CD14-positive monocyte (primary cell): ENCODE measurements at places on chromosomes 5 and 9. TPM values are rescaled to one million over a fixed set of nuclear protein-coding genes. Genes with fewer than 3 reads are reported as not detected.
A peak's percentile ranks its signal among the peaks of the same experiment; 100 is the strongest.

CRHBP gene
- not detected for polyA plus RNA-seq

ZNF366 gene
- polyA plus RNA-seq: 0.76 TPM

FKBP15 gene
- 32.3 TPM for polyA plus RNA-seq

ZBTB43 gene
- 6.1 TPM for polyA plus RNA-seq

FAM81B gene
- not detected for polyA plus RNA-seq

SLC6A19 gene
- not detected for polyA plus RNA-seq

NEUROG1 gene
- not detected in 2 replicates for polyA plus RNA-seq

MEGF10 gene
- polyA plus RNA-seq: not detected in 2 replicates

LCP2 gene
- polyA plus RNA-seq: 52.0 TPM

SNX24 gene
- 10.6 TPM for polyA plus RNA-seq

CTNND2 gene
- not detected for polyA plus RNA-seq

AGXT2 gene
- not detected in 2 replicates for polyA plus RNA-seq

GRCh38 chr9:123495731-123496130 is 139.7 kb downstream of the CRB2 start:
- no peaks in the 10 kb centered on the region for H3K4me1 ChIP-seq
- H3K27ac ChIP-seq: no peak overlapping the region
- H3K4me3 ChIP-seq: no peak overlapping the region
- peaks cover 62% of the 10 kb centered on the region for H3K36me3 ChIP-seq
- DNase-seq: no peak

DNA sequence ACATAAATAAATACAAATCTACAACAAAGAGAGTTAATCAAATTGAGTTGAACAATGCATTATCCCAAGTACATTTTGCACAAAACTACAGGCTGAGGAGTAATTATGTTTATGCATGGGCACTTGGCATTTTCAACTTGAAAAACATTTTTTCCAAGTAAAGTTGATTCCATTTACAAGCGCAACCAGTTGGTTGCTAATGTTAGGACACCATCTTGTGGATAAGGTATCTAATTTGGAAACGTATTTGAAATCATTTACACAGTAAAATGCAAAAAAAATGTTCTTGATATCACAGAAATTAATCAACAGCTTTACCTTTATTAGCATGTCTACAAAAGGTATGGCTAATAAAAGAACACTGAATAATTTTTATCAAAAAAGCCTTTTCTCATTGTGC is 18.8 kb downstream of the FTMT start:
- no peak overlapping the region for H3K4me3 ChIP-seq
- no peaks in the 10 kb centered on the region for H3K27me3 ChIP-seq
- H3K36me3 ChIP-seq: no peaks in the 10 kb centered on the region
- no peak overlapping the region for H3K27ac ChIP-seq
- DNase-seq: no peak
- no peaks in the 10 kb centered on the region for H3K4me1 ChIP-seq

- no peak for DNase-seq
- H3K4me1 ChIP-seq: no peaks in the 10 kb centered on the region
- no peaks in the 10 kb centered on the region for H3K36me3 ChIP-seq
- no peak overlapping the region for H3K4me3 ChIP-seq
- H3K27ac ChIP-seq: no peak overlapping the region
Measured at GRCh38 chr9:89106224-89106851, 72.3 kb downstream of the SHC3 start.

GRCh38 chr5:140631831-140632365 is 1.1 kb downstream of the CD14 start:
- no peak for DNase-seq
- no peaks in the 10 kb centered on the region for H3K27me3 ChIP-seq
- H3K36me3 ChIP-seq: peaks cover 24% of the 10 kb centered on the region
- peak overlapping the region; percentile 98 for H3K4me3 ChIP-seq

GRCh38 chr9:77830618-77831285 is 182.6 kb upstream of the GNA14 start:
- no peak overlapping the region for H3K27ac ChIP-seq
- no peak for DNase-seq
- peaks cover 9% of the 10 kb centered on the region for H3K4me1 ChIP-seq
- H3K4me3 ChIP-seq: no peak overlapping the region

GRCh38 chr5:122358372-122358979 is 46.4 kb downstream of the SNCAIP start:
- DNase-seq: no peak
- no peaks in the 10 kb centered on the region for H3K4me1 ChIP-seq
- H3K4me3 ChIP-seq: no peak overlapping the region

DNA sequence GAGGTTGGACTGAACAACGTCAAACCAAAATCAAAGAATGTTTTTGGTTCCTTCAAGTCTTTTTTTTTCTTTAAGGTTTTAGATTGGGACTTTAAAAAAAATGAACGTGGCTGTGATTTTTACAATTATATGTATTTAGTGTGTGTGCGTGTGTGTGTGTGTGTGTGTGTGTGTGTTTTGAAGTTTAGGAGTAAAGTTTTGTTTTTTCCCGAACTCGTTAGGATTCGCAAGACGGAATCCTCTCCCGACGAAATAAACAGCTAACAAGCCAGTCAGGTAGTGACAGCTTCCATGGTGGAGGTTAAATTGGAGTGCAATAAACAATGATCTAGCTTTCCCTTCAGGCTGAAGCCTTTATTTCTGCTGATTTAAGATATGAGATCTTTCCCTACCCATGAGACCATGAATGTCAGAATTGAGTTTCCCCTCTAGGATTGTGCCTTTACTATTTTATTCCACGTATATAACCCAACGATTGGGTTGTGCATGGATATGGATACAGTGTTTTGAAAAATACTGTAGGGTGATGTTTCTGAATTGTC is 1.2 kb downstream of the KIAA1958 start:
- H3K4me3 ChIP-seq: peak overlapping the region; percentile 76
- peaks cover 11% of the 10 kb centered on the region for H3K4me1 ChIP-seq
- no peaks in the 10 kb centered on the region for H3K27me3 ChIP-seq
- H3K27ac ChIP-seq: no peak overlapping the region

- no peaks in the 10 kb centered on the region for H3K36me3 ChIP-seq
- H3K4me3 ChIP-seq: no peak overlapping the region
- H3K27ac ChIP-seq: no peak overlapping the region
- H3K4me1 ChIP-seq: peaks cover 4% of the 10 kb centered on the region
Measured at GRCh38 chr5:81860778-81861177, 109.9 kb upstream of the SSBP2 start.

DNA sequence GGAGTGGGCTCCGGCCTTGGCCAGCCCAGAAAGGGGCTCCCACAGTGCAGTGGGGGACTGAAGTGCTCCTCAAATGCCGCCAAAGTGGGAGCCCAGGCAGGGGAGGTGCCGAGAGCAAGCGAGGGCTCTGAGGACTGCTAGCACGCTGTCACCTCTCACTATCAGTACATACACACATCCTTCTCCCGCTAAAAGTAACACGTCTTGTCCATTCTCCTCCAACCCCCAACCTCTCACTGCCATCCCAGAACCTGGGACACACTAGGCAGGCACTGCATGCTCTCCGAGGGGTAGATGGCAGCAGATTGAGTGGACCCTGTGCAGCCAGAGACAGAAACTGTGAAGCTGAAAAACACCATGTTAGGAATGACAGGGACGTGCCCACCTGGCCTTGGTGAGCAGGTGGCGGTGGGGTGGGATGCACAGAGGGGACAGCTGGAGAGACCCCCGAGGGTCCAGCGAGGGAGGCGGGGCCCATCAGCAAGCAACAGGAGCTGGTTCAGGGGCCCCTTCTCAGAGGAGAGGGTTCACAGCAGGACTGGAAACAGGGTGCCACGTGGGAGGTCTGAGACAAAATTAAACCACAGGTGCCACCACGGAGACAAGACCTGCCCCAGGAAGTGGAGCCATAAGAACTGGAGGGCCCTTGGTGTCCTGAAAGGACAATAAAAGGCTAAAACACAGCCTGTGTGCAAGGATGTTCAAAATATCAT is 16.9 kb downstream of the SEMA4D start:
- no peaks in the 10 kb centered on the region for H3K27me3 ChIP-seq
- no peak overlapping the region for H3K27ac ChIP-seq
- H3K4me1 ChIP-seq: peaks cover 48% of the 10 kb centered on the region
- peaks cover 42% of the 10 kb centered on the region for H3K36me3 ChIP-seq

DNA sequence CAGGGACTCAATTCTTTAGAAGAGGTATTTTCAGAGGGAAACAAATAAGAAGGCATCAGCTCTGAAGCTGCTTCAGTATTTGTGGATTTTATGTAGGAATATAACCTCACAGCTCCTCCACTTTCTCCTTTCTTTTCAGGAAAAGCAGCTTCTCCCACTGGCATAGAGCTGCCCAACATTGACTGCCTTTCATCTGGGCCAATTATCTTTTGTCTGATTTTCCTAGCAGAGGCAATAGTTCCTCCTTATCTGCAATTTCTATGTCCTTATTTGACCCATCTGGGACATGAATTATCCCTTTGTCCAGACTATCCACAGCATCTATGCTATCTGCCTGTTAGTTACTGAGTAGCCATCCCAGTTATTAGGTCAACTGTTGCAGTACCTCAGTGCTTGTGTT is 1671.2 kb upstream of the ACO1 start:
- no peak overlapping the region for H3K4me3 ChIP-seq
- H3K4me1 ChIP-seq: no peaks in the 10 kb centered on the region
- no peaks in the 10 kb centered on the region for H3K27me3 ChIP-seq

DNA sequence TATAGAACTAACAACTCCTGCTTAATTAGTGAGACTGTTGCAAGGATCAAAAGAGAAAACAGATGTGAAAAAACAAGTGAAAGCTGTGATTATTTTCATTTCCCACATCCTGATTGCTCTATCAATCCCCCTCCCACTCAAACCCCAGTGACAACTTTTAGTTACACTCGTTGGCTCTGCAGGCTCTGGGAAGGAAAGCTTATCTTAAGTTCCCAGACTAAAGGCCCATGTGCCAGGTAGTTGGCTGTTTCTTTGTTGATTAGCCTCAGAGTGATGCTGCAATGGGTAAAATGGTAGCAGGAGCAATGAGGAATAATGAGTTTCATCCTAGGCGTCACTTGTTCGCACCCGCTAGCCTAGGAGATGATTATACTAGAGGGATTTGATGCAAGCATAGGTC is 133.3 kb upstream of the IFNE start:
- H3K27me3 ChIP-seq: peaks cover 4% of the 10 kb centered on the region
- H3K27ac ChIP-seq: no peak overlapping the region
- no peaks in the 10 kb centered on the region for H3K36me3 ChIP-seq
- no peak overlapping the region for H3K4me3 ChIP-seq
- no peaks in the 10 kb centered on the region for H3K4me1 ChIP-seq
- DNase-seq: no peak

DNA sequence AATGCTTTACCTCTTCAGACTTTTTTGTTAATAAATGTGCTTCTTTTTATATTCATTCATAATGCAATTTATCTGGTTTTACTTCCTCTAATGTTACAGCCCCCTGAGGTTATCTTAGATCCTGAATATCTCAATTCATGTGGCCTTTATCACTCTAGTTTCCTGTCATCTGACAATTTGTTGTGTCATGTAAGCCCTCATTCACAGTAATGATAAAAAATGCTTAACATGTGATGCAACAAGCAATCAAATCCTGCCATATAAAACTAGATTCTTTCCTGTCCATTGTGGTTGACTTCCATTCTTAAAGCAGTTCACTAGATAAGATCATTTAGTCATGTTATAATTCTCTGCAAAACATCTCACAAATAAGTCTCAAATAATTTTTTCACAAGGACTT is 991.2 kb upstream of the ACO1 start:
- DNase-seq: no peak
- no peaks in the 10 kb centered on the region for H3K27me3 ChIP-seq

DNA sequence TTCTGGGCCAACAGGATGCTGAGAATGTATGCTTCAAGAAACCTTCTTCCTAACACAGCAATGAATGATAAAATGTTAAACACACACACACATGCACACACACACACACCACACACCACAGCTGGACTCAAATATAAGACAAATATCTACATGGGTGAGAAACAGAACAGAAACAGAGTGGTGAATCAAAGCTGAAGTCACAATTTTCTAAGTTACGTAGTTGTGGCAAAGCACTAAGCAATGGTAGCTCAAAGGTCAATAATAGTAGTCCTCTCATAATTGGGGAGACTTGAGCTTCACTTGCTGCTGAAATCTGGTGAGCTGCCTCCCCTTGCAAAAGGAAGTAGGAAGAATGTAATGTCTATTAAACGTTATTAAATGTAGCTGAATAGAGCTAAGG is 33.7 kb upstream of the ITGA1 start:
- DNase-seq: no peak
- peaks cover 11% of the 10 kb centered on the region for H3K4me1 ChIP-seq
- no peaks in the 10 kb centered on the region for H3K36me3 ChIP-seq
- no peaks in the 10 kb centered on the region for H3K27me3 ChIP-seq
- H3K4me3 ChIP-seq: no peak overlapping the region
- H3K27ac ChIP-seq: no peak overlapping the region

- no peaks in the 10 kb centered on the region for H3K4me1 ChIP-seq
- no peak overlapping the region for H3K27ac ChIP-seq
- no peak overlapping the region for H3K4me3 ChIP-seq
- no peak for DNase-seq
- no peaks in the 10 kb centered on the region for H3K36me3 ChIP-seq
Measured at GRCh38 chr5:14962604-14963003, 91.0 kb upstream of the ANKH start.

DNA sequence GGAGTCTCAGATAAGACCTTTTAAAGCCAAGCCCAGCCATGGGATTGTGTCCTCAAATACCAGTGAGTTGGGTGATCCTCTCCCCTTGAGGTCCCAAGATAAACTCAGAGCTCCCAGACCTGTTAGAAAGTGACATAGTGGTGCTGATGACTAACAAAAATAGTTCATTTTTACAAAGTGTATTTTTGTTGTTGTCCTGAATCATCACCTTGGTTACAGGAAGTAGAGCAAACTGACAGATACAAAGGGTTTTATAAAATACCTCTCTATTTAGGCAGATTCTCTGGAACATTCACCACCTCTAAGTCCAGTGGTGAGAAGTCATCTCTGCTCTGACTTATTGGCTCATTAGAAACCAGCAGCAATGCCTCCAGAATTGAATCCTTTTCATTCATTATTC is 259.3 kb downstream of the CEMIP2 start:
- H3K36me3 ChIP-seq: no peaks in the 10 kb centered on the region
- H3K4me1 ChIP-seq: no peaks in the 10 kb centered on the region

DNA sequence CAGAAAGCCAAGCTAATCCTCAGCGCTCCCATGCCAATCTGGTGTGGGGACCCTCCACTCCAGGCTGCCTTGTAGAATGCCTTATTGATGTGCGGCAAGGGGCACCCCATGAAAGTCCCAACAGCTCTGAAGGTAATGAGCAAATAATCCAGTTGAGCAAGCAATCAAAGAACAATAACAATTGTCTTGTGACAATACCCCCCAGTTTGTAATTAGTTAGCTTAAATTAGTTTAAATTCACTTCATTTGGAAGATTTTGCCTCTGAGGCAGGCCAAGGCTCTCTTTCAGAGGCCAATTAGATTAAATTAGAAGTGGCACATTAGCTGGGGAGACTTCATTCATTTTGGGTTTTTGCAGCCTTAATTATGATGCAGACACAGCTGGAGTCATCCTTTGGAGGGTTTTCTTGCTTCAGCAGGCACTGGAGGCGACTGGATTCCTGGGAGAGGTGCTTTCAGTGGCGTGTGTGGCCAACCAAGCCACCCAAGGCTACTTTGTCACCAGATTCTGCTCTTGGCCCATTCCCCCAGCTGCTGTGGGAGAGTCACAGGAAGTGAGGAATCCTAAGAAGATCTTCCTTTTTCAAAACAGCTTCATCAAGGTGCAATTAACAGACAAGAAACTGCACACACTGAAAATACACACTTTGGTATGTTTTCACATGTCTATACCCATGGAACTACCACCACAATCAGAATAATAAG is 17.9 kb upstream of the FBP1 start:
- H3K4me1 ChIP-seq: peaks cover 52% of the 10 kb centered on the region
- H3K36me3 ChIP-seq: no peaks in the 10 kb centered on the region
- H3K4me3 ChIP-seq: no peak overlapping the region
- H3K27me3 ChIP-seq: no peaks in the 10 kb centered on the region
